Type B pancreatic cell (in vitro differentiated cells): ENCODE measurements at places on chromosomes 16 and 17. TPM values are rescaled to one million over a fixed set of nuclear protein-coding genes. Genes with fewer than 3 reads are reported as not detected.

DNA sequence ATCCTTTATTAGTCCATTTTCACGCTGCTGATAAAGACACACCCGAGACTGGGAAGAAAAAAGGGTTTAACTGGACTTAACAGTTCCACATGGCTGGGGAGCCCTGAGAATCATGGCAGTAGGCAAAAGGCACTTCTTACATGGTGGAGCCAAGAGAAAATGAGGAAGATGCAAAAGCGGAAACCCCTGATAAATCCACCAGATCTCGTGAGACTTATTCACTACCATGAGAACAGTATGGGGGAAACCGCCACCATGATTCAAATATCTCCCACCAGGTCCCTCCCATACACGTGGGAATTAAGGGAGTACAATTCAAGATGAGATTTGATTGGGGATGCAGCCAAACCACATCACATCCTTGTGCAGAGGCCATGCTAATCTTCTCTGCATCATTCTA, 35.0 kb upstream of the BCAR1 start:
- no peak for DNase-seq
- no peaks in the 10 kb centered on the region for H3K27me3 ChIP-seq
- H3K36me3 ChIP-seq: peaks cover 22% of the 10 kb centered on the region
- H3K27ac ChIP-seq: no peak overlapping the region
- H3K4me3 ChIP-seq: no peak overlapping the region

DNA sequence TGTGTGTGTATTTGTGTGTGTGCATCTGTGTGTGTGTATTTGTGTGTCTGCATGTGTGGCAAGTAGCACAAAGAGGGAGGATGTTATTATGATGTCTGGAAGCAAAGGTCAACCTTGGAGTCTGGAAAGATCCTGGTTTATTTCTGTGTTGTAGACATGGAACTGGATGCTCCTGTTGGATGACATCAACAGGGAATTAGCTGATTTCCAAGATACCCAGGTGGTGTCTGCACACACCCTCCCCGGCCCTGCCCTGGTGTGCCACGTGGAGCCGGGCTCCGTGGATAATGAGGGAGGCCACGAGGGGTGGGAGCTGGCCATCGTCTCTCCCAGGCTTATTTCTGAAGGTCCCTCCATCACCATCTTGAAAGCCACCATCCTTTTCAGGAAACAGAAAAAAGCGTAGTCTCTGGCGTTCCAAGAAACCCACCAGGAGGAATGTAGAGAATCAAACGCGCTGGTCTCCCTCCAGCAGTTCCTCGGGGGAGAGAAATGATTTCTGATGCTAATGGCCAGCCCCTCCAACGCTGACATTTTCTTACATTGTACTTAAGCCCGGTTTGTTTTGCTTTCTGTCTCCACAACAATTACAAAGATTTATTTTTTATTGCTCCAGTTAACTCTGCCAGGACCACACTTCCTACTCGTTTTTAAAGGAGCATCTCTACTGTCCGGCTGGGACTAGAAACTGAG, 93.3 kb downstream of the FOXL1 start:
- no peak for DNase-seq
- H3K27ac ChIP-seq: no peak overlapping the region
- peaks cover 39% of the 10 kb centered on the region for H3K27me3 ChIP-seq

GRCh38 chr16:23318639-23319038, 16.5 kb downstream of the SCNN1B start:
- DNase-seq: no peak
- no peaks in the 10 kb centered on the region for H3K36me3 ChIP-seq
- H3K4me1 ChIP-seq: no peaks in the 10 kb centered on the region
- no peaks in the 10 kb centered on the region for H3K27me3 ChIP-seq
- no peak overlapping the region for H3K4me3 ChIP-seq

ASIC2 gene
- 2.2 and 3.4 TPM in 2 replicates for total RNA-seq

OR2C1 gene
- total RNA-seq: 0.22 TPM in 1 of 2 replicates, not detected in the other

- H3K27ac ChIP-seq: no peak overlapping the region
- no peak overlapping the region for H3K4me3 ChIP-seq
- DNase-seq: no peak
- no peaks in the 10 kb centered on the region for H3K27me3 ChIP-seq
Observed at GRCh38 chr16:66569131-66569530, 2.9 kb downstream of the CMTM1 start.

- H3K4me3 ChIP-seq: no peak overlapping the region
- no peak overlapping the region for H3K27ac ChIP-seq
- no peaks in the 10 kb centered on the region for H3K4me1 ChIP-seq
- peaks cover 8% of the 10 kb centered on the region for H3K27me3 ChIP-seq
- H3K36me3 ChIP-seq: no peaks in the 10 kb centered on the region
Observed at GRCh38 chr17:58587713-58588117, 73.3 kb upstream of the MTMR4 start.

USH1G gene
- 0.56 and 1.4 TPM in 2 replicates for total RNA-seq

DNA sequence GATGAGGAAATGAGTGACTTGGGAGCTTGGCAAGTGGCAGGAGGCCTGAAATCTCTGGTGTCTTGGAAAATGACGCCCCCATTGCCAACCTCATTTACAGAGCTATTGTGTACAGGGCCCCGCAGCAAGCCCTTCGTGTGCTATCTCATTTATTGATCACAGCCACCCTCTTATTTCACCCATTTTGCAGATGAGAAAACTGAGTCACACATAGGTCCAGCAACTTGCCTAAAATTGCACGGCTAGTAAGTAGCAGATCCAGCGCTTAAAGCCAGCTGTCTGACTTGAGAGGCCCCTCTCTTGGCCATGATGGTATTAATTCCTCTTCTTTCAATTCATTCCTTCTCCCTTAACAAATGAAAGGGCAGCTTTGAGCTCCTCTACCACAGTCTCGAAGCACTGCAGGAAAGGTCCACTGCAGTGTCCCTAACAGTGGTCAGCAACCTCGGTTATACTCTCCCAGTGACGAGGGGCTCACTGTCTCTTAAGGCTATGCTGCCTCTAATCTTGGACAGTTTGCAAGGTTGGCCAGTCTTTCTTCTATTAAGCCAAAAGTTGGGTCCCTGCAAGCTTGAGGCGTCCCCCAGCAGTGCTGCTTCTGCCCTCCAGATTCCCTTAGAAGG, 162.2 kb downstream of the COPRS start:
- peak overlapping the region; percentile 73 for H3K27ac ChIP-seq
- peak; percentile 29 for DNase-seq
- no peaks in the 10 kb centered on the region for H3K36me3 ChIP-seq
- peaks cover 51% of the 10 kb centered on the region for H3K4me1 ChIP-seq
- H3K27me3 ChIP-seq: peaks cover 7% of the 10 kb centered on the region
- peak overlapping the region; percentile 66 for H3K4me3 ChIP-seq

DNA sequence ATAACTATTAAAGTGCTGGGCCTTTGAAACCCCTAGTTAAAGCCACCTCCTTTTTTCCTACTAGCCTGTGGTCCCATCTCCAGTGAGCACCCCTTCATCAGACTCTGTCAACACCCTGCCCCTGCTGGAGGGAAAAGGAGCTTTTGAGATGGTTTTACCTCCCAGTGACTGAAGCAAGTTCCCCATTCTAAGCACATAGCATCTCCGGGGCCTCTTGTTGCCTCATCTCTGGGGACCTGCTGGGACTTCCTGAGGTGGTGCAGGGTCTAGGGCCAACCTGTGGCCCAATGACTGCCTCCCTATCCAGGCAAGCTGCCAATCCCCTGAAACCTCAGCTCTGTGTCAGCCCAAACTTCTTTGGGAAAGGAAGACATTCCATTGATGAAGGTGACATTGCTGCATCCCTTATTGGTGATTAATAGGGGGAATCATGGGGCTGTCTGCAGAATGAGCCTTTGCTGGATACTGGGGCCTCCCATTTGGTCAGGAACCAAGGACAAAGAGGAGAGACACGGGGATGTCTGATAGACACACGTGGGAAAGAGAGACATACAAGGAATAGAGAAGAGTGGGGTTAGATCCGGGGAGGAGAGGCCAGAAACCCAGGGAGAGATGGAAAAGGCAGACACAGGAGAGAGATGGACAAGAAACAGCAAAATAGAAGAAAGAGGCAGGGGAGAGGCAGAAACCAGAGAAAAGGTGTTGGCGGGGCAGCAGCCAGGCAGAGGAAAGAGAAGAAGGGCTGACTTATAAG, 2.4 kb downstream of the C1QL1 start:
- H3K36me3 ChIP-seq: no peaks in the 10 kb centered on the region
- no peak for DNase-seq
- peak overlapping the region; percentile 52 for H3K4me3 ChIP-seq
- H3K27me3 ChIP-seq: peaks cover 66% of the 10 kb centered on the region

KCNG4 gene
- 0.12 and 0.17 TPM in 2 replicates for total RNA-seq

DNA sequence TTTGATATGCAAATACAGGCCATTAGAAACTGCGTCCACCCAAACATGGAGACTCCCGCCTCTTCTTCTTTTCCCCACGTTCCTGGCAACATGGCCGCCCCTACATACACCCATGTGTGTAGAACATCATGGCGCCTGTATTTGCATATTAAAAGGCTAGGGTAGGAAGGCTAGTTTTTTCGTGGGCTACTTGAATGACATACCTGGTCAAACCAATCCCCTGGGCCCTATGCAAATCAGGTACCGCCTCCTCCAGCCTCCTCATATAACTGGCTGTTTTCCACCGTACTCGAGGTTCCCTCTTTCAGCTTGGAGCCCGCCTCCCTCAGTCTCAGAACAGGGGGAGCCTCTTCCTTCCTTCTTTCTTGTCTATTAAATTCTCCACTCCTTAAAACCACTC, 840 bp upstream of the CD300LB start:
- peak; percentile 32 for DNase-seq
- no peak overlapping the region for H3K27ac ChIP-seq
- H3K36me3 ChIP-seq: no peaks in the 10 kb centered on the region
- peaks cover 51% of the 10 kb centered on the region for H3K27me3 ChIP-seq
- no peaks in the 10 kb centered on the region for H3K4me1 ChIP-seq

DNA sequence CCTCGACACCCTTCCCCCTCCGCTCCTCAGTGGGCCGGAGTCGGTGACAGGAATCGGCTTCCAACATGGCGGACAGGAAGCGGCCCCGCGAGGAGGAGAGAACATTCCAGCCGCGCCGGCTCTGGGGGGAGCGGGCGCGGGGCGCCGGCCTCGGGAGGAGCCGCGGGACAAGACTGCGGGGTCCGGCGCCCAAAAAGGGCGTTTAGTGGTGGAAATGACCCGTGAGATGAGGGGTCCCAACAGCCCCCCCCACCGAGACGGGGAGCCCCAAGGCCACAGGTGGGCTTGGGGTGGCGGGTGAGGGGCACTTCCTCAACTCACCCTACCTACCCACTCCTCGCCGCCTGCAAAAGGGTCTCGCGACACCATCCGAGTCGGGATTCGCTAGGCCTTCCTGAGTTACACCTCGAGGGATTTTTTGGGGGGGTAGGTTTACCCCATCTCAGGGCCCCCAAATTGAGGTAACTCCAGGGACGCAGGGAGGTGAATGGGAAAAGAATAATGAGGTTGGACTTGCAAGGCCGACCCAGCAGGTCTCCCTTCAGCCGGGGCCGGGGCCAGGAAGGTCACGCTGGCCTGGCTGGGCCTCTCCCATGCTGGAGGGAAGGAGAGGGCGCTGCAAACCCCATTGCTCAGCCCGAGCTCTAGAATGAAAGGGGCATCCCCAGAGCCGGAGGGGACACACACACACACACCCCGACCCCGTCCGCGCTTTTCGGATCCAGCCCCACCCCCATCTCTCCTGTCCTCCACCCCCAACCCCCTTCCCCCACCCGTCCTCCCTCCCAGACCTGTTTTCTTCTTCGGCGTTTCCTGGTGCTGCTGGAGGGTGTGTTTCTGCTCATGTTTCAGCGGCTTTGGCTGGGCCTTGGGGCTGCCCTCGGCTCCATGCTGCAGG, 707 bp downstream of the NUFIP2 start:
- H3K27ac ChIP-seq: peak overlapping the region; percentile 100
- peaks cover 3% of the 10 kb centered on the region for H3K27me3 ChIP-seq
- peak overlapping the region; percentile 100 for H3K4me3 ChIP-seq
- peak; percentile 80 for DNase-seq
- H3K36me3 ChIP-seq: peaks cover 12% of the 10 kb centered on the region
- H3K4me1 ChIP-seq: peaks cover 27% of the 10 kb centered on the region

USP43 gene
- 6.6 and 16.9 TPM in 2 replicates for total RNA-seq

DNA sequence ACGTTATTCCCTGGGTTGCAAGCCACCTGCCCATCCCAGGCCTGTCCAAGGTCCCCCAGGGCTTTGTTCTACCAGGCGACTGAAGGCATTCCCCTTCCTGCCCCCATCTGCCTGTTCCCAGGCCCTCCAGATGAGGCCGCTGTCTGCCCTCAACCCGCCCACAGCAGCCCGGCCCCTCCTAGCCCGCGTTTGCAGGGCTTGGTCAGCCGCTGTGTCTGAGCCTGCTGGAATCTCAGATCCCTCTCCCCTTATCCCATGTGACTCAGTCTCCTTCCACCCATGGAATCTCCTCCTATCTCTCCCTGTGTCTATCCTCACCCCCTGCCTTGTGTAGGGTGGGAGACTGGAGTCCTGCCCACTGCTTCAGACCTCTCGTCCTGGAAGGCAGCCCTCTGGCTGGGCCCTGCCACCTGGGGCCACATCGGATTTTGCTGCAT, 186.0 kb upstream of the TNRC6C start:
- DNase-seq: no peak
- H3K4me3 ChIP-seq: no peak overlapping the region
- no peak overlapping the region for H3K27ac ChIP-seq
- H3K4me1 ChIP-seq: peaks cover 12% of the 10 kb centered on the region
